ENCODE measurements at places on chromosomes 3 and 15.

- DNase-seq = peak; percentile 52
Observed at GRCh38 chr3:193132964-193133363, 108.1 kb upstream of the PLAAT1 start.

DNA sequence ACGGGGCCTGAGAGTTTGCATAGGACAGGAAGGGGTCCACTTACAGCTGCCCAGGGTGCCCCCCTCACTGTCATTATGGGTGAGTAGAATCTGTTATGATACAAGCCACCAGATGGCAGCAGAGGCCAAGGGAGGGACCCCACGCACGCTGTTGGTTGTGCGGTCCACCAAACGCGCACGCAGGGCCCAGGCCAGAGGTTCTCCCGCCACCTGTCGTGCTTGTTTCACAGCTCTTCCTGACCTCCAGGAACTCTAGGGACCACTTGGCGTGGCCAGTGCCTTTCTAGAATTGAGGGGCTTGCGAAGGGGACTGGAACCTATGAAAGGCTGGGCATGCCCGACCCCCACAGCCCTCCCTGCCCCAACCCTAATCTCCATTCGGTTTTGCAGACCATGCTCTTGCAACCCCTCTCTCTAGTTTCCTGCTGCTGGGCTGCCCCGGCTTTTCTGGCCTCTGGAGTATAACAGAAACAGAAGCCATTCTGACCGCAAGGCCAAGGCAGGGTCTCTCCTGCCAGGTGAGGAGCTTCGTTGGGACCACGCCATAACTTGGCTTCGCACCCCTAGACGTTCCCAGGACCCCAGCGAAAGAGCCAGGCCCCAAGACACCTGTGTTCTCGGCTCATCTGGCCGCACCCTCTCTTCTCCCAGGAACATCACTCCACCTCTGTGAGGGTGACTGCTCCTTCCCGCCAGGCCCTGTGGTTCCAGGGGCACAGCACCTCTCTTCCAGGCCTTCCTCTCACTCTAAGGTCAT is 46.0 kb downstream of the ALDH1L1 start:
- peak; percentile 69 for DNase-seq

GRCh38 chr3:42660131-42660715 is 6.7 kb downstream of the ZBTB47 start:
- no peak for DNase-seq

DNA sequence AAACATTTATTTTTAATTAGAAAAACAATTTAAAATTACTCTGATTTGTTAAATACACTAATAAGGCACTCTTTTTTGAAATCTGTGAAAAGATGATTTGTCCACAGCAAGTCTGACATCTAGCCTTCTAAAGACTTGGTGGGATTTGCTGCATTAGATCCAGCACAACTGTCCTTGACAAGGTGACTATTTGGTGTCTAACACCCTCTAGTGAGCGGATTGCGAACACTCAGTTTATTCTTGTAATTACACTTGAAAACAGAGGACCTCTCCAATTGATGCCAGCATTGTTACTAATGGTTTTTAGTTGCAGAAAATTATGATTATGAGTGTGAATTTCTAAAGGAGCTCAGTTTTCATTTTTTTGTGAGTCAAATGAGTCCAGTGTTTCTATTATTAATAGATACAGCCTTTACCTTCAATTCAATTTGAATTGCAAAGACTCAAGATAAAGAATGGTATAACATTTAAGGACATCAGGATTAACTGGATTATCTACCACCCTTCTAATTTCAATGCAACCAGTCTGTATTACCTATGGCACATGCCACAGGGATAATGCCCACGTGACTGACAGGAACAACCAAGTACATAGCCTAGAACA is 29.7 kb upstream of the STRIT1 start:
- peak; percentile 84 for DNase-seq

GRCh38 chr15:67307156-67307555 is 52.6 kb downstream of the IQCH start:
- DNase-seq = no peak

GRCh38 chr3:50167069-50167840 is 12.1 kb downstream of the SEMA3F start:
- DNase-seq = no peak

- no peak for DNase-seq
Observed at GRCh38 chr3:103803787-103804186, 1369.0 kb downstream of the ZPLD1 start.

DNA sequence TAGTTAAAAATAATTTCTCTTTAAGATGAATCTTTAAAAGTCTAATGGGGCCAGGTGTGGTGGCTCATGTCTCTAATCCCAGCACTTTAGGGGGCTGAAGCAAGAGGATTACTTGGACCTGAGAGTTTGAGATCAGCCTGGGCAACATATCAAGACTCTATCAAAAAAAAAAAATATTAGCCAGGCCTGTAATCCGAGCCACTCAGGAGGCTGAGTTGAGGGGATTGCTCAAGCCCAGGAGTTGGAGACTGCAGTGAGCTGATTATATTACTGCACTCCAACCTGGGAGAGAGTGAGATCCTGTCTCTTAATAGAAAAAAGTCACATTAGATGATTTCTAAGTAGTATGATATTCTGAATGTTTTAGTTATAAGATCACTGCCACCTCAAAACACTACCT is 322.0 kb upstream of the MANF start:
- no peak for DNase-seq

DNA sequence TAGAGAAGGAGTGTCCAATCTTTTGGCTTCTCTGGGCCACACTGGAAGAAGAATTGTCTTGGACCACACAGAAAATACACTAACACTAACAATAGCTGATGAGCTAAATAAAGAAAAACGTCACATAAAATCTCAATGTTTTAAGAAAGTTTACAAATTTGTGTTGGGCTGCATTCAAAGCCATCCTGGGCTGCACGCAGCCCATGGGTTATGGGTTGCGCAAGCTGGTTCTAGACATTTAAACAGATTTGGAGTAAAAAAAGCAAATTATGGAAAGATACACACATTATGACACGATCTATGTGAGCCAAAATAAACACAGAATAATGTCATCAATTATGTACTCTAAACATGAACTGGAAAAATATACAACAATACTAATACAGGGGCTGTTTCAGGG is 703.3 kb upstream of the LMCD1 start:
- DNase-seq = no peak

DNA sequence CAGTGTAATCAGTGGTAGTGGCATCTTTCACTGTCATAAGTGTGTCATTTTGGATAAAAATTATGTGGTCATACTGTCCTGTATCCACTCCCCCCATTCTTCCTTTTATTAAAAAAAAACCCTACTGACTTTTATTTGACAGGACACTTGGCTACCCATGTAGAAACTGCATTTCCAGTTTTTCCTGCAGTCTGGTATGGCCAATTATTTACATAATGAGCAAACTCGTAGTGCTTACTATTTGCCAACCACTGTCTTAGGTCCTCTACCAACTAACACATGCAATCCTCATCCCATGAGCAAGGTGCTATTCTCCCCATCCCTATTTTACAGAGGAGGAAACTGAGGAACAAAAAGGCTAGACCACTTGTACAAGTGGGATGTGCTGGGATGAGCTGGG is 129.1 kb downstream of the MECOM start:
- DNase-seq = no peak

DNA sequence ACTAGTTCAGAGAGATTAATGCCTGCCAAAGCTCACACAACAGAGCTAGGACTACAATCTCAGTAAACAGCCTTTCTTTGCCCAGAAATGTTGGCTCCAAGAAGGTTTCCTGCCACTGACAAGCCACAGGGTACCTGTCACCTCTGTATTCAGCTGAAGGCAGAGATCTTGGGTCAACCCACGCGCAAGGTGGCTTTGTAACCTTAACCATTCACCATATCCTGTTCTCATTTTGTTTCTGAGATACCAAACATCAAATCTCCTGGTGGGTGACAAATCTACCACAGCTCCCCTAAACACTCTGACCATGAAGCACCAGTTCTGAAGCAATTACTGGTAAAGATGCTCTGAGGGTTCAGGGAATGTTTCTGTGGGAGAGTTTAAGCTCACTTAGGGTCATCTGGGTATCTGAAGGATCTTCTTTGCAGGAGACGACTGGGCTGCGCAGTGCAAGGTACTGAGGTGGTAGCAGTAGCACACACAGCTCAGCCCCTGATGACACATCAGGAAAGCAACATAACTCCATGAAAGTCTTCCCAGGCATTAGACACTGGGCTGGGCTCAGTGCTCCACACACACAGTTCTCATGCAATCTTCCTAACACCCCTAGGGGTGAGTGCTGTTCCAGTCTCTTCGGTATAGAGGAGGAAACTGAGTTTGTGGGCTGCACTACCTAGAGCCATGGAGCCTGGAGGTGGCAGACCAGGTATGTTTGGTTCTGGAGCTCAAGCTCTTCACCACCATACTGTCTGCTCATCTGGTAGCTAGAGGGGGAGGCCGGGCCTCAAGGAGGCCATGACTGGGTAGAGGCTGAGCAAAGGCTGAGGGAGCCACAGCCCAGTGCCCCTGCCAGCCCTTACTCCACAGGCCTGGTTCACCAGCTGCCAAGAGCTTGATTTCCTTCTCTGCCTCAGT is 7.7 kb downstream of the CXCR6 start:
- no peak for DNase-seq

DNA sequence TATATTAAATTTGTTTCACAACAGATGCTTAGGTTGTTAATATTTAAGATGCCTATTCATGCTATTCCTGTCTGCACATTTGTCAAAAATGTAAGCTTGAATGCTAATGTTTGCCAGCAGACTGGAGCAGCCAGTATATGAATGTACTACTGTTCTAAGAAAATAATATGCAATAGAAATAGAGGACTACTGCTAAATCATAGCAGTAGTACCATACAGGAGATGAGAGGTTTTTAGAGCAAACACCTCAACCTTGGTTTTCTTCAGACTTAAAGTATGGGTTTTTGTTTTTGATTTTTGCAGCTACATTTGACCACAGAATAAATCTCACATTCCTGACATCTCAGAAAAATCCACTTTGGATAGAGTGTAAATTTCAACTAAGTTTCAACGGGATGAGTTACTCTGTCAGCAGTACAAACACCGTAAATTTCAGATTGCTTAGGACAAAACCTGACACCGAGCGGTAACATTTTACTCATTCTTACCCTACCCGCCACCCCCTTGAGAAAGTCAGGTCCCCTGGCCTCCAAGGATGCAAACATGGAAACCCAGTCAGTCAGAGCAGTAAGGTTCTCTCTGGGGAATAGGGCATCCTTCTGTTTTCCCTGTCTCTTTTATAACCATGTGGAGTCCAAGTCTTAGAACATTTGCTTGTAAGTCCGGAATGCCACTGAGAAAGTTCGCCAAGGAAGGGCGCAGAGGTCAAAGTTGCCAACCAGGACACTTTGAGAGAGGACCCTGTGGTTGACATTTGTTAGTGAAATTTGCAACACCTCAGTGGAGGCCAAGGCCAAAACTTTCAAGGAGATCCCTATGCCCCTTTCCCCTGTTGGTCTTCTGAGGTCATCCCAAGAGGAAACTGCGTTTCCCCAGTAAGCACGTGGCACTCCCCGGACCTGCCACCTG is 17.9 kb upstream of the SATB1 start:
- no peak for DNase-seq

GRCh38 chr15:29360152-29360551 is 90.5 kb upstream of the NSMCE3 start:
- no peak for DNase-seq

GRCh38 chr3:107816107-107816506 is 274.7 kb downstream of the CD47 start:
- DNase-seq = no peak

DNA sequence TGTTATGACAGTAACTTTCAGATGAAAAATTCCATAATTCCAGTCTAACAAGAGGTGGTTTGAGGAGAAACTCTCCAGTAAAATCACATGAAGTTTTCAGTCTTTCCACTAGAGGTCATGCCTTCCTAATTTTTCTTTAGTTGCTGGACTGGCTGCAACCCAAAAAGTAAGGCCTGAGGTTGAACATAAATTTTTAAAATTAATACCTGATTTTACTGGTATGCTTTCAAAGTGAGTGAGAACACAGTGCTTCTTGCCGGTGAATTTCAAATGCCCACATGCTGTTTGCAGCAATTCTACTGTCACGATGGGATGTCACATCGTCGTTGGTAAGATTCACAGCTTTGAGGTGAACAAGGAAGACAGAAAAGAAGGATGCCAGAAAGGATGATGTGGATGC is 89.0 kb upstream of the FGF12 start:
- peak; percentile 65 for DNase-seq

- no peak for DNase-seq
Observed at GRCh38 chr3:33149342-33149741, 35.5 kb downstream of the CRTAP start.

GRCh38 chr3:100209948-100210771 is 50.6 kb upstream of the TBC1D23 start:
- no peak for DNase-seq

All from NCI-H1694 (cell line).